Progenitor cell of endocrine pancreas (in vitro differentiated cells): ENCODE measurements at places on chromosomes 2 and 18. TPM values are rescaled to one million over a fixed set of nuclear protein-coding genes. Genes with fewer than 3 reads are reported as not detected.

GRCh38 chr2:90207454-90208058 lies 1516.1 kb downstream of the RPIA start:
- no peak for DNase-seq

PDCD1 gene
- total RNA-seq, result not detected in 2 replicates

IKZF2 gene
- total RNA-seq, result 21.3 and 21.9 TPM in 2 replicates

CNPPD1 gene
- total RNA-seq, result 38.9 and 40.8 TPM in 2 replicates

DNA sequence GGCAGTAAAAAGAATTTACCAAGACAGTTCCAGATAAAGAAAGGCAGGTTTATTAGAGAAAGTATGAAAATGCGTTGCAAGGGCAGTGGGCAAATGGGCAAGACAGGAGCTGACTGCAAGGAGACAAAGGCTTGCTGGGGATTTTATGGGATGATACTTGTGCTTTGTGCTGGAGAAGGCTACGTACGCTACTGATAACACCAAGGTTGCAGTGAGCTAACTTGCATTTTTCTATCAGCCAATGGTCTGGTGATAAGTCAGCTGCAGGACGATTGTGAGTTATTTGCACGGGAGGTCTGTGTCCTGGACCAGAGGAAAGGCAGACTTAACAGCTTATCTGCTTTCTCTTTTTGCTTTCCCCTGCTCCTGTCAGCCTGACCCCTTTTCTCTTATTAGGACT lies 116.5 kb downstream of the PMS1 start:
- no peak for DNase-seq

POU3F3 gene
- not detected in 2 replicates for total RNA-seq

- no peak for DNase-seq
Observed at GRCh38 chr2:8630676-8631464, 51.0 kb upstream of the ID2 start.

GRCh38 chr2:42102591-42103450 lies 55.0 kb downstream of the PKDCC start:
- DNase-seq, result peak; percentile 47

CCL20 gene
- not detected in 2 replicates for total RNA-seq

GRCh38 chr2:157267476-157267875 lies 10.0 kb downstream of the GALNT5 start:
- no peak for DNase-seq

- no peak for DNase-seq
Observed at GRCh38 chr2:15764683-15765011, 173.0 kb downstream of the DDX1 start.

GRCh38 chr2:23698721-23699579 lies 228.0 kb downstream of the ATAD2B start:
- DNase-seq, result no peak

DNA sequence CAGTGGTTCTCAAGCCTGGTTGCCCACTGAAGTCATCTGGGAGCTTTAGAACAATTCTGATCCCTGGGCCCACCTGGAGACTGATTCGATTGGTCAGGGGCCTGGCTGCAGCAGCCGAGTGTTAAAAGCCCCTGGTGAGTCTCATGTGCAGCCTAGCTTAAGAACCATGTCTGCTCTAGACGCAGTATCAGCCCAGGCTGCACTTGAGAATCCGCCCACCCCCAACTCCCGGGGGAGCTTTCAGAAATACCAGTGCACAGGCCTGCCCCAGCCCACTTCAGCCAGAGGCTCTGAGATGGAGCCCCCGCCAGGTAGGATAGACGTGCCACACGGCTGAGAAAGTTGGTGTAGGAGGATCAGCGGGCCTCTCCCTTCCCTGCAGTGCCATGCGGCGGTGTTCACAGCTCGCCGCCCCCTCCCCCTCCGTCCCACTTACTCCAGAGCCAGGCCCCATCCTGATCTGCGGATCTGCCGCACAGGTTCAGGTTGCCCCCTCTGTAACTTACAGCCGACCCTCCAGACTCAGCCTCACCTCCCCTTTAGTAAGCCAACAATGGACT lies 209.0 kb upstream of the RAB12 start:
- no peak for DNase-seq

DNA sequence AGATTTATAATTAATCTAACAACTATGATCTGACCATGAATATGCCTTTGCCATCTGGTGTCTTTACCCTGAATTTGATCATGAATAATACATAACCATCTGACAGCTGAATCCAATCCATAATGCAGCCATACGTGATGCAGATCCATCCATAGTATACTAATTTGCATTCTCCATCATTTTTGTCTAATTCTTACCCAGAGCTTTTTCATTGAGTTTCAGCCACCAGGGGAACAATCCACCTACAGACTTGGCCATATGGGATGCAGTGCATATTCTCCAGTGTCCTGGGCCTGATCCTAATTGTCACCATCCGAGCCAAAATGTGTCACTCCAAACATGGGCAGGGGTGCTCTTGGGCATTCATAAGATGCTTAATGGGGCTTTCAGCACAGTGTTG lies 227.2 kb upstream of the CRIM1 start:
- DNase-seq, result no peak

GRCh38 chr18:50372743-50373142 lies 2.1 kb upstream of the SKA1 start:
- DNase-seq, result no peak

SH3RF3 gene
- total RNA-seq, result 1.3 and 1.7 TPM in 2 replicates

DNA sequence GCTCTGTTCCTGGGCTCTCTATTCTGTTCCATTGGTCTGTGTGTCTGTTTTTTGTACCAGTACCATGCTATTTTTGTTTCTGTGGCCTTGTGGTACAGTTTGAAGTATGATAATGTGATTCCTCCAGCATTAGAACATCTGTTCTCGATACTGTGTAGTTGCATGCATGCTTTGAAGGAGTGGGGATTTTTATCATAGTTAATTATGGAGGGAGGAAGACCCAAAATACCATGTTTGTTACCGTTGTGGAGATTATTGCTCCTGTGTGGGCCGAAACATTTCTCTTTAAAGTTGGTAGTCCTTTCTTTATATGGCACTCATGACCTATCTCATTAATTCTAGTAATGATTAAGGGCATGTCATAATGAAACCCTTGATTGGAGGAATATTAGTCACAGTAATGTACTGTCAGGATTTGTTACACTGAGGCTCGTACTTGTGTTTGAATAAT lies 87.6 kb downstream of the TTC27 start:
- no peak for DNase-seq

PSME4 gene
- total RNA-seq, result 63.9 and 69.9 TPM in 2 replicates

CCDC178 gene
- total RNA-seq, result 0.60 TPM in 1 of 2 replicates, not detected in the other

- no peak for DNase-seq
Observed at GRCh38 chr2:56260415-56260814, 76.6 kb downstream of the CCDC85A start.

- no peak for DNase-seq
Observed at GRCh38 chr18:79939096-79939495, 12.4 kb downstream of the SLC66A2 start.

DNA sequence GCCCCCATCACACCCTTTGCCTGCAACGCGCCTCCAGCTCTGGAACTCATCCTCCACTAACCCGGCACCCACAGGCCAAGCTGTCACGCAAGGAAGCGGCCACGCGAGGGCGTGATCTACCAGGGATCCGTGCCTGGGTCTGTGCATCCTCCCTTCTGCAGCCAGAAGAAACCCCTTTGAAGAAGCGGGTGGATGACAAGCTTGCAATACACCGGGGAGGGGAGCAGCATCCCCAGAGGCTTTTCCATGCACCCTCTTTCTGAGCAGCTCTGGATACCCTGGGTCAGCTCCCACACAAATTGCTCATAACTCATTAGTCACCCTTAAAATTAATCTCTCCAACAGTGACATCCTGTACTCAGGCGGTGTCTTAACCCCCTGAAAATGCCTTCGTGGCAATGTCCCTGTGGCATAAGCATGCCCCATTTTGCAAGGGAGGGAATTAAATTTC lies 47.6 kb downstream of the PDCL3 start:
- DNase-seq, result peak; percentile 57

LIMS3 gene
- total RNA-seq, result 0.93 and 1.3 TPM in 2 replicates

GRCh38 chr2:135149251-135149650 lies 97.2 kb downstream of the RAB3GAP1 start:
- no peak for DNase-seq

DNA sequence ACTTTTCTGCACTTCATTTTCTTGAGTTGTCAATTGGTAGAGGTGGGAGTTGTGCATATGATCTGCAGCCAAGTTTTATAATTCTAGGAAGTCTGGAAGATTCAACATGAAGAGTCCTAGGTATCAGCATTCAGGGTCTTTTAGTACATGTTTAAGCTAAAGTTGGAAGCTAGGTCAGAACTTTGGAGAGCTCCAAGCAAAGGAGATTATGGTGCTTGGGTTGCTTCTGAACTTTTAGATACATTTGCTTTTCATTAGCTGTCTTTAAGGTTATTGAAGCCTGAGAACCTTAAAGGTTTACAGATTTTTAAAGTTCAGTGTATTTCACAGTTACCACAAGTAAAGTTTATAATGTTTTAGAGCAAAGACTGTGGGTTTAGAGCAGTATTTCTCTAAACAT lies 85.5 kb downstream of the EPC2 start:
- no peak for DNase-seq

- no peak for DNase-seq
Observed at GRCh38 chr2:130341562-130342019, 1.1 kb upstream of the IMP4 start.

DNA sequence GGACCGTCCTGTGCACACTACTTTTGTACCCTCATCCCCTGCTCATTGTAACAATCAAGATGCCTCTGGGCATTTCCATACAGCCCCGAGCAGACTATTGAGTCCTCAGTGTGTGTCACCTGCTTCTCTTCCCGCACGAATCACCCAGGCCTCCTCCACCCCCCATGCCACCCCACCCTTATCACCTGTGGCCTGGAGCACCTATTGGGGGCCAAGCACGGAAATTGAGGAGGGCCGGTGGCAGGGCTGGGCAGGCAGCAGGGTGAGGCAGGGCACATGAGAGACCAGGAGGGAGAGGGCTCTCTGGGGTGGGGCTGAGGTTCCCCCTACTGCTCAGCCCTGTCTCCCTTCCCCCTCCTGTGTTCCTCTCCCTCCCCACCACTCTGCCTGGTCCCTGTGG lies 4.3 kb upstream of the NIFK start:
- no peak for DNase-seq

DNA sequence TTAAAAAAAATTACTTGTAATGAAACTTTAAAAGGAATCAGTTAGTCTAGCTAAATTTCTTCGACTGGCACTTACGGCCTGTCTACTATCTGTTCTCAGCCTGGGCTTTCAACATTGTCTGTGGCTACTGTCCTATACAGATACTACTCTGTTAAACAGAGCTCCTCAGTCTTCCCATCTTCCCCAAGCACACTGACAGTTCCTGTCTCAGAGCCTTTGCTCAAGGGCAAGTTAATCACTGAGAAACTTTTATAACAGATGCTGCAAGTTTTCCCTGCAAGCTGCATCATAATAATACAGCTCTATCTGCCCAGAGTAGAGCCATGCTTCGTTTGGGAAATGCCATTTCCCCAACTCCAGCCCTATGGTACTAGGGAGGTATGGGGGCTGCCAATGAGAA lies 11.3 kb upstream of the YPEL5 start:
- no peak for DNase-seq

- DNase-seq, result no peak
Observed at GRCh38 chr2:216139884-216140283, 30.7 kb downstream of the XRCC5 start.

GRCh38 chr2:8796315-8796848 lies 41.0 kb downstream of the KIDINS220 start:
- DNase-seq, result no peak

FAM237A gene
- total RNA-seq, result not detected in 2 replicates

GRCh38 chr18:51668101-51668500 lies 470.6 kb upstream of the MEX3C start:
- DNase-seq, result peak; percentile 65

GRCh38 chr2:224925810-224926100 lies 116.5 kb downstream of the DOCK10 start:
- no peak for DNase-seq

GRCh38 chr18:42813570-42813969 lies 301.9 kb downstream of the RIT2 start:
- DNase-seq, result no peak

DNA sequence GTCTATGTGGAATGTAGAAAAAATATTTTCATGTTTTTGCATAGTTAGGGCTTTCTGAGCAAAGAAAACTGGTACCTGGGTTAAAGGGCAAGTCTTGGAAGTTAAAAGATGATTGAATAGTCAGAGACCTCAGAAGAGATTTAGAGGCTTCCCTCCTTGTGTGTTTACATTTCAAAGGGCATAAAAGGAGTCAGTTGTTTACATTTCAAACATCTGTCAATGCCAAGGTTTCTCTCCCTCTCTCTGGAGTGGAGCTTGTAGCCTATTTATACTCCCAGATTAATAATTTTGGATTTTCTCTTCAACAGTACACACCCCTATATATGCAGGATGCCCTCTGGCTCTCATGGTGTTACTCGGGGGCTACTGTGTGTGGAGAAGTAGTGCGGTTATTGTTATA lies 8.6 kb downstream of the M1AP start:
- no peak for DNase-seq

DNA sequence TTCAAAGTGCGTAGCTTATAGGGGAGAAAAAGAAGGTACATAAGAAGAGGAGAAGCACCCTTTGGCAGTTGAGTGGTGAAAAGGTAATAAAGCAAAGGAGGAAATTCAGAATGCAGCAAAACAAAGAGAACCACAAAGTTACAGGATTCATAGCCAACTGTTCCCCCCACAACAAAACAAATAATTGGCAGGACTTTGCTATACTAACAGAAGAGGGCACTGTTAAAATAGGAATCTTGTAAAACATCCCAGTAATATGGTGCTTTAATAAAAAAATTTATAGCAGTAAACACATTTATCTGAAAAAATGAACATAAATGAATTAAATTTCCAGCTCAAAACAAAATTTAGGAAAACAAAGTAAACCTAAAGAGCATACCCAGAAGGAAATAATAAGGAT lies 42.3 kb downstream of the R3HDM1 start:
- DNase-seq, result no peak

DNA sequence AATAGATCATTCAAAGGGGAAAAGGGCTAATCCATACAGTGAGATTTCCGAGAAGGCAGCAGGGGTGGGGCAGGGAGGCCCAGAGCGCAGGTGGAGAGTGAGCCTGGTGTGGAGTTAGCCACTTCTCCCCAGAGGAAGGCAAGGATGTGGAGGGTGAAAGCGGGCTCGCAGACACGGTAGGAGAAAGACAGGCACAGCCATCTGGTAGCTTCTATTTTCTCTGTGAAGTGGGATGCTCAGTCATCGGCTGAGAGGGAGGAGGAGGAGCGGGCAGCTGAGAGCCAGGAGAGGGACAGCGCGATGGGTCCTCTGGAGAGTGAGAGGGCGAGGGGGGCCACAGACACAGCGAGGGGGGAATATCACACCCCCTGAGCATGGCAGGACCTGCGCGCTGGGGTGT lies 153.3 kb upstream of the NDUFV2 start:
- no peak for DNase-seq

GRCh38 chr18:63378919-63379638 lies 12.1 kb upstream of the KDSR start:
- DNase-seq, result no peak

SPOPL gene
- total RNA-seq, result 29.7 and 33.0 TPM in 2 replicates

CNRIP1 gene
- total RNA-seq, result not detected in 2 replicates

GREB1 gene
- total RNA-seq, result 78.8 and 82.5 TPM in 2 replicates

DNA sequence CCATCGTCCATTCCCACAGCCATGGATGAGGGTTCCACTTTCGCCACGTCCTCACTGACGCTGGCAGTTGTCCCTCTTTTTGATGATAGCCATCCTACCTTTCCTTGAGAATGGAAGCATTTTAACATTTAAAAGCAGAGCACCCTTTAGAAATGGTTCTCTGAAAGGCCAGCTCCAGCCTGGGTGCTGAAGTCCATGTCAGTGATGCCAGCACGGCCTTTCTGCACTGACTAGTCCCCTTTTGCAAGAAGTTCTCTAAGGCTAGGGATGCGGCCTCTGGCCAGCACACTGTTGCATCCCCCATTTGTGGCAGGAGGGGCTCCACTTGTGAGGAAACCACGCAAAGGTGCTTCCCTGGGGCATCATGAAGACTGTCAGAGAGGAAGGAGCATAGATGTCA lies 203.5 kb downstream of the MGAT5 start:
- no peak for DNase-seq

GRCh38 chr18:11498821-11499220 lies 110.6 kb upstream of the SLC35G4 start:
- no peak for DNase-seq
